ENCODE measurements at places on chromosomes 16 and 17.
A peak's percentile ranks its signal among the peaks of the same experiment; 100 is the strongest.

- no peak for DNase-seq
Observed at GRCh38 chr17:38898812-38899348, 26.5 kb upstream of the LASP1NB start.

- no peak for DNase-seq
Observed at GRCh38 chr17:48181653-48182052, 74.1 kb downstream of the SNX11 start.

- DNase-seq: no peak
Observed at GRCh38 chr17:58680038-58680369, 11.8 kb downstream of the TEX14 start.

- no peak for DNase-seq
Observed at GRCh38 chr17:11882716-11883115, 114.6 kb downstream of the ZNF18 start.

- peak; percentile 52 for DNase-seq
Observed at GRCh38 chr17:751269-752001, 629 bp downstream of the GEMIN4 start.

GRCh38 chr17:57585341-57586195, 159.5 kb downstream of the CCDC182 start:
- DNase-seq: no peak

GRCh38 chr17:37360632-37361031, 15.2 kb upstream of the C17orf78 start:
- DNase-seq: no peak

GRCh38 chr16:75233611-75233938, 14.8 kb downstream of the CTRB1 start:
- DNase-seq: no peak

DNA sequence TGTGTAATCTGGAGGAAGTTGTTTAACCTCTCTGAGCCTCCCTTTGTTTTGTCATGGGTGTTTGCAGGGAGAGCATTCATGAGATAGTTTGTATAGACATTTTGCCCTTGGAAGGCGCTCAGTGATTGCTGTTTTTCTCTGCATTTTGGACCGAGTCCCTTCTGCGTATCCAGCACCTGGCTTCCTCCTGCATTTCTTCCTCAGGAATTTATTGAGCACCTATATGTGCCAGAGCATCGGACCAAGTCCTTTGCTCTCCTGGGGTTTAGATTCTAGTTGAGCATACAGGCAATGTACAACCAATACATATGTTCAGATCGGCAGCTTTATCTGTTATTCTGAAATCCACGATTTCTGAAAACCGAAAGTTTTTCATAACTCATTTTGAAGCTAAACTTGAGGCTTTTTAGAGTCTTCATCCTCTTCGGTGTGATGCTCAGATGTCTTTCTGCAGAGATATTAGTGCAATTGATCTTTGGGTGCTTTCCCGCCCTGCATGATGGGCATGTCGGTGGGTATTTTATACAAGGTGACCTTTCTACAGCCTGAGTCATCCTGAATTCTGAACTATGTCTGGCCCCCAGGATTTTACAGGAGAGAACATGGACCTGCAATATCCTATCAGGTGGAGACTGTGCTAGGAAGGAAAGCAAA, 4.1 kb downstream of the IL4R start:
- no peak for DNase-seq

GRCh38 chr16:75226550-75227360, 8.0 kb downstream of the CTRB1 start:
- DNase-seq: peak; percentile 31

DNA sequence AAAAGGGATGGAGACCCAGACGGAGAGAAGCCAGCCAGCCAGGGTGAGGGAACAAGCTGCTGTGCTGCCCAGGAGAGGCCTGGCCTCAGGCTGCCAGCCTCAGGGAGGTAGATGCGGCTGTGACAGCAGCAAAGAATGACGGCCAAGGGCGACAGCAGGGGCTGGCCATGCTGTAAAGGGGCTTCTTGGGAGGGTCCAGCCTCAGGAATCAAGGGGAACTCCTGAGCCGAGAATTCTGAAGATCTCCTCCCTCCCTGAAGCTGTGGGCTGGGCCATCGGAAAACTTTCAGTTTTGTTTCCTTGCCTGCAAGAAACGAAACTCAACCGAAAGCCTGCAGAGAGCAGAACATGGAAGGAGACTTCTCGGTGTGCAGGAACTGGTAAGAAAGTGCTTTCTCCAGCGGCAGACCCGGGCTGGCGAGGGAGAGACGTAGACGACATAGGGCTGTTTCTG, at the start of gene XAF1:
TSS of gene XAF1 (plus strand) at position 316 of the 454 bp plus-strand sequence. CDS start at position 349, 33 bp downstream.
- peak; percentile 46 for DNase-seq

DNA sequence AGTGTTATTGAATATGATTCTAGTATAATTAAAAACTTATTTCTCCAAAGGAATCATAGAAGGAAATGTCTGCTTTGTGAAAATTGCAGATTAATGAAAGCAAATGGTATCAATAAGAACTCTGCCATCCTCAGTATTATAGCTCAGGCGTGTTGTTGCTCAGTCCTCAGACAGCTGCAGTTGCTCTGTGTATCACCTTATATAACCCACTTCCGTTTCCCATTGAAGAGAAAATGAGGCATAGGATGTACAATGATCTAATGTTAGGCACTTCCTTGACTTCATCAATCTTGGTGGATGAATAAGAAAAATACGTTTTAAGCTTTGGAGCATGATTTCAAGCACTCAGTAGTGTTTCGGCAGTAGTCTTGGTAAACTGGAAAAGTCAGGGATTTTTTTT, 14.1 kb downstream of the MFSD11 start:
- DNase-seq: no peak

GRCh38 chr16:67917852-67918236, 13.8 kb downstream of the CTRL start:
- DNase-seq: no peak

- DNase-seq: no peak
Observed at GRCh38 chr16:10992797-10993196, 48.4 kb downstream of the CLEC16A start.

DNA sequence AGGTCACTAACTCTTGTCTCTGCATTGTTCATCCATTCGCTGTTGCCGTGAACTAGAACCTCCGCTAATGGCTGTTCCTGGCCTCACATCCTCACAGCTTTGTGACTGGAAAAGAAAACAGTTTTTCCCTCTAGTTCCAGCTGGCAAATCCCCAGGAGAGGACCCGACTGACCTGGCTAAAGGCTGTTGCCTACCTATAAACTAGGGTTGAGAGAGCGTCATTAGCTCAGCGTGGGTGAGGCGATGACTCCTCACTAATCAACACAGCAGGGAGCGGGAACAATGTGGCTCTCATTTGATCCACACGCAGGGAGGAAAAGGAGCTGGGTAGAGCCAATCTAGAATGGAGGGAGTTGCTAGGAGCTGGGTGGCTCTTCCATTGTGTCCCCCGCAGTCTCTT, 282.1 kb upstream of the IRX5 start:
- DNase-seq: no peak

- no peak for DNase-seq
Observed at GRCh38 chr17:45332989-45333701, 16.3 kb upstream of the MAP3K14 start.

GRCh38 chr17:47692895-47693730, 848 bp upstream of the TBKBP1 start:
- DNase-seq: no peak

DNA sequence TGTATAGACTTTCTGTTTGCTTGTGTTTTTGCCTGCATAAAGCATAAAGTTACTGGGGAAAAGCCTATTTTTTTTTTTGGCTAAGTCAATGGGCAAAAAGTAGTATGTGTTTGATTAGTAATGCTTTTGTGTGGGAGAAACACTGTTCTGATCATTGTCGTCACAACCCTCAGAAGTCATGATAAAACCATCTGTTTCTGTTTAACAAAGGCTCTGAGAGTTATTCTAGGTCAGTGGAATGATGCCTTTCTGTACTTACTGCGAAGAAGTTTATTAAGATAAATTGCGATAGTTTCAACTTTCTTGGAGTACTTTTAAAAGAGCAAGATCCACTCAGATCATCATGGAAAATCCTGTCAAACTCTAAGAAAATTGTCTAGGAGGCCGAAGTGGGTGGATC, 80.9 kb downstream of the PRKCA start:
- no peak for DNase-seq

DNA sequence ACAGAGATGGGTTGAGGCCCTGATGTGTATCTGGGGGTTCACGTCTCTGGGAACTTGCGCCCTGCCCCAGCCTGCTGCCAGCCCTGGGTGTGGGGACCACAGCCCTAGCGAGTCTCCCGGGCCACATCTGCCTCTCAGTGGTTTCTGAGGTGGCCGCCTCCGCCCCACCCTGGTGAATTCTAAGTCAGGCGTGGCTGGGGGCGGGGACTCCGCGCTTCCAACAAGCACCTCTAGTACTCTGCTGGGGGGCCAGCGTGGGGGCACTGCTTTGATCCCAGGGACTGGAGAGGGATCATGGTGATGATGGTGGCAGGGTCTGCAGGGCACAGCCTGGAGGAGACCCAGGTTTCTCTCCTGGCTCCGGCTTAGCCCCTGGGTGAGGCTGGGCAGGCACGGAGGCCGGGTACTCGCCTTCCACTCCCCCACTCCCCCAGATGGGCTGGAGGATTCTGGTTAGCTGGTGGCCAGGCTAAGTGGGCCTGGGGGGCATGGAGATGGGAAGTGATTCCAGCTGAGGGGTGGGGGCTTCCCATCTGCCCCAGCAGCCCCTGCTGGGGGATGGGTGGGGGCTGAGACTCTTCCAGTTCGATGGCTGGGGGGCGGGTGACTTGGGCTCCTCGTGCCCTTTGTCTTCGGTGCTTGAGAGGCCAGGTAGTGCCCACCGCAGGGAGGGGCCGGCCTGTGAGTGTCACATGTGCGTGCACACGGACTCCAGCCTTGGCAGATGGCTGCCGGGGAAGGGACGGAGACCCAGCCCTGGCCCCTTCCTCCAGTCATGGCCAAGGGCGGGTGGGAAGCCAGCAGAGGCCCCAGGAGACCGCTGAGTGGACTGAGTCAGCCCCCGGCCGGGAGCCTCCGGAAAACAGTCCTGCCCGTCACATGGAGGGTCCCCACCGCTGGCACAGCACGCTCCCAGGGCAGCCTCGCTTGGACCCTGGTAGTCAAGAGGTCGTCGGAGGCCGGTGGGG, 3.9 kb downstream of the GLIS2 start:
- DNase-seq: no peak

DNA sequence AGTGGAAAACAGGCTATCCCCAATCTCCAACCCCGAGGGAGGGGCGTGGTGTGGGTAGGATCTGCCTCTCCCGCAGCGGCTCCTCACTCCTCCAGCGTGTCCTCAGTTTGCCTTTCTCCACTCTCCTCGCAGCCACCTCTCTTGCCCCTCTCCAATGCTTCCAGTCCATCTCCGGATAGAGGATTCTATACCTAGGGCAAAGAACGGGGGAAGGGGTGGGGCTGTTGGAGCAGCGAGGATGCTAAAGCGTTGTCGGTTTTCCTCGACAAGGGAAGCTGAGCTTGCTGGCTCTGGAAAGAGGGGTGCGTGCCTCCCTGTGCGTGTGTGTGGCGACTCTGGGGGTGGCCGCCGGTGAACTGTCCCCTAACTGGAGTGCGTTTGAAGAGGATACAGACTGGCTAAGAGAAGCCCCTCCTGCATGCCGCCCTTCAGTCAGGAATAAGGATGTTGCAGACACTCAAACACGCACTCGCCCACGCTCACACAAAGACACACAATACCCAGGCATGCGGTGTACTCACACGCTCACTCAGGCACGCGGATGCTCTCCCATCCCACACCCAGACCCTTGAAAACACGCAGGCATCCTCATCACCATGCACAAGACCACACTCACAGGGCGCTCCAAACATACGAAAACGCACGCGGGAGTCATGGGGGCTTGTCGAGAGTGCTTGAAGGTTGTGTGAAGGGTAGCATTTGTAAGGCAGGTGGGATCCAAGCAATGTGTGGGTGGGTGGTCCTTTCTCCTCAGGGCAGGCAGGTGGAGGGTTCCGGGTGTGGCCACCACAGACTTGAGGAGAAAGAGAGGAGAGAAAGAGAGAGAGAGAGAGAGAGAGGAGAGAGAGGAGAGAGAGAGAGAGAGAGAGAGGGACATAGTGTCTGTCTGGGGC, 655 bp upstream of the GPR139 start:
- no peak for DNase-seq

- DNase-seq: no peak
Observed at GRCh38 chr17:77880711-77881450, 77.6 kb upstream of the TNRC6C start.

GRCh38 chr17:9887508-9887907, 17.6 kb downstream of the RCVRN start:
- DNase-seq: no peak

- no peak for DNase-seq
Observed at GRCh38 chr17:31147507-31148202, 52.9 kb downstream of the NF1 start.

DNA sequence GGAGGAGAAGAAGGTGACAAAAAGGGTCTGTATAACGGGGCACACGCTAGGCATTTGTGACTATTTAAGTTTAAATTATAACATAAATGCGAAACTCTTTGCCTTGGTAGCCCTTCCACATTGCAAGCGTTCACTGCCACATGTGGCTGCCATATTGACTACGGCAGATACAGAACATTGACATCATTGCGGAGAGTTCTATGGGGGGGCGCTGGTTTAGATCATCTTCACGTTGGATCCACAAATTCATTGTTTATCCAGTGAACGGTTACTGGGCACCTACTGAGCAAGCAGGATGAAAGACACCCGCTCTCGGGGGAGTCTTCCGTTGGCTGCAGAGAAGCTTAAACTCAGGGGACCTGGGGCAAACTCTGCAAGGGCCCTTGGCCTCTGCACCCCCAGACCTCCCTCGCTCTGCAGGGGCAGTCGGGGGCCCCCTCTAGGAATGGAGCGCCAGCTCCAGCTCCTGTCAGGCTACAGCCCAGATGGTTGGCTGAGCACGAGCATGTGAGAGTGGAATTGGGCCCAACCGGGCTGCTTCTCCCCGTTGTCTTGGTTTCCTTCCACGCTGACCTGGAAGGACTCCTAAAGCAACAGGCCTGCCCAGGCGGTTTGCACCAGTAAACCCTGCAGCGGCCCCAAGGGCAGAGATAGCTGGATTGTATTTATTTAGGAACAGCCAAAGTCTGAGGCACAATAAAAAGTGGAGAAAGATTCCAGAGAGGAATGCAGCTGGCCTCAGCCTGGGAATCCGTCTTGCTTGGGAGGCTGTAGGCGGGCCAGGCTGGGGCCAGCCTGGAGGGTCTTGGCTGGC, 172.2 kb downstream of the SEC14L1 start:
- DNase-seq: peak; percentile 93

GRCh38 chr16:50152351-50152806, 727 bp upstream of the TENT4B start:
- peak; percentile 54 for DNase-seq

DNA sequence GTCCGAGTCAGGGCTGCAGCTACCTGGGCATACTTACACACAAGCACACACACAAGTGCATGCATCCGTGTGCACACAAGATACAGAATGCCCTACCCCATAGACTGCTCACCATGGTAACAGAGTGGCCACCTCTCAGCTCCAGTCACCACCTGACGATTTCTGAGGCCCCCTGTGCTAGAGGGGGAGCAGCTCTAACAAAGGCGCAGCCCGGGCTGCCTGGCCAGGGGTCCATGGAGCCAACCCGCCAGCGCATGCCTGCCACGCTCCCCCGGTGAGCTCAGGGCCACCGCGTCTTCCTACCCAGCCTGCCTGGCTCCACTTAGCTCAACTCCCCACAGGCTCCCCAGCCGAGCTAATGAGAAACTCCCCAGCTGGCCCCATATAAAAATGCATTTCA, 75.5 kb downstream of the ZNF423 start:
- DNase-seq: no peak

Data from left hindlimb (tissue), 1 donor.